CMK (cell line): ENCODE measurements at places on chromosomes 16 and 17.

- no peak for DNase-seq
Measured at GRCh38 chr17:41653892-41654677, 29.7 kb upstream of the KRT17 start.

DNA sequence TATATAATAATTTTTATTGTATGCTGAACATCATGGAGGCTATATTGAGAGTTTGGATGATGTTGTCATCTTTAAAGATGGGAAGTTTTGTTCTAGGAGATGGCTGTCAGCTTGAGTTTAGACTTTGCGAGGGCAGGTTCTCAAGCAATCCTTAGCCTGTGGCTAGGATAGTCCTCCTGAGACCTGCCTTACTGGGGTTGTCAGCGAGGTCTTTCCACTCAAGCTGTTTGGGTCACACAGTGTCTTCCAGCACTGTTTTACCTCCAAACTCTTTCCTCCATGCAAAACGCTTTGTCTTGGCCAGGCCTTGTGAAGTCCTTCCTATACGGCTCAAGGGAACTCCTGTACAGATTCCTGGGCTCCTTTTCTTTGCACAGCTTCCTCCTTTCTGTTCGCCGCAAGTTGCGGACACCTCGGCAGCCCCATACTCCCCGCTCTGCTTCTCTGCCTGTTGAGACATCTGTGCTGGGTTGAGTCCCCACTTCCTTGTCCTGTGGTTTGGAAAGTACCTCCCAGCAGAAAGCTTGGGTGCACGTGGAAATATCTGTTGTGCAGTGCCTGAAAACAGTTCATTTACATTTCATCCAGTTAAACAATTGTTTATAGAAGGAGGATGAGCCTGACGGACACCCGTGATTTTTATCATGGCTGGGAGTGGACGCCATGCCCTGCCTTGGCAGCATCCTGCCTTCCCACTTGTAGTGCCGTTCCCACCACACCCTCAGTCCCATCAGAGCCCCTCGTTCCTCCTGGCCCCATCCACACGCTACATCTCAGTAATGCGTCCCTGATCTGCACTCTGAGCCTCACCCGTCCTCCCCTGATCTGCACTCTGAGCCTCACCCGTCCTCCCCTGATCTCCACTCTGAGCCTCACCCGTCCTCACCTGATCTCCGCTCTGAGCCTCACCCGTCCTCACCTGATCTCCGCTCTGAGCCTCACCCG, 55.0 kb upstream of the CBFA2T3 start:
- DNase-seq, result peak; percentile 58

GRCh38 chr16:49811644-49812334, 44.1 kb downstream of the ZNF423 start:
- DNase-seq, result no peak

- no peak for DNase-seq
Measured at GRCh38 chr17:77543801-77544200, 403.0 kb downstream of the SEC14L1 start.

- DNase-seq, result no peak
Measured at GRCh38 chr17:40472733-40473452, 28.5 kb downstream of the TNS4 start.
